Stimulated activated CD4-positive, alpha-beta T cell treated with anti-CD3 and anti-CD28 coated beads, Interleukin-15, amount 100 ng/mL, for 24 hours (primary cell): ENCODE measurements at places on chromosomes 1 and 21.

DNA sequence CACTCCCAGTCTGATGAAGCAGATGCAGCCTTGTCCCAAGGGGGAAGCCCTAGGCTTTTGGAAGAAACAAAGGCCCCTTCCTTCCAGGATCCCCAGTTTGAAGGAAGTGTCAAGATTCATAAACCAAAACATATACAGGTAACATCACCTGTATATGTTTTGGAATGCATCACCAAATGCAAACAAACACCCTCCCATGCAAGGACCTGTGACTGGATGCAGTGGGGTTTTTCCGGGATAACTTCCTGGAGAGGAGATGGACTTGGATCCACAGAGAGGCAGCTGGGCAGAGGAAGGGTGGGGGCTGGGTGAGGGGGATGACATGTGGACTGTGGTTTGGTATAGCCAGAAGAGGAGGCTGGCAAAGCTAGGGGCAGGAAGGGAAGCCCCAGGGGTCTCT is 1.5 kb upstream of the PLA2G2F start:
- DNase-seq: no peak

GRCh38 chr1:14507262-14507661 is 91.2 kb upstream of the KAZN start:
- no peak for DNase-seq

DNA sequence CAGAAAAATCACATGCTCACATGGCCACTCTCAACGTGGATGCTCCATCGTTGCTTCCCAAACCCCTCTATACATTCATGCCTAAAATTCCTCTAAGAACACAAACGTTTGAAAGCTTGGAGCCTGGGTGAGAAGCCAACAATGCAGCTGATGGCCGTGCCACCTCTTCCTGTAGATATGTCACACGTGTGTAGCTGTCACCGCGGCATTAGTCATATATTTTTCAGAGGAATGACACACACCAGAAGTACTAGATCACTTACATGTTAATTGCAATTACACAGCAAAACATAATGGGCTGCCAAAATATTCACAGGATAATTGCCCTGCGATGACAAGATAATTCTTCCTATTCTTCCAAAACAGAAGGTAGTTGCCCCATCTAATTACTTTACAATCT is 112.7 kb upstream of the BACE2 start:
- no peak for DNase-seq

- DNase-seq: no peak
Measured at GRCh38 chr1:3588395-3588794, 22.9 kb downstream of the MEGF6 start.

- DNase-seq: no peak
Measured at GRCh38 chr21:18350216-18350615, 53.4 kb downstream of the TMPRSS15 start.

- no peak for DNase-seq
Measured at GRCh38 chr1:69568421-69569174, 876 bp downstream of the LRRC7 start.

DNA sequence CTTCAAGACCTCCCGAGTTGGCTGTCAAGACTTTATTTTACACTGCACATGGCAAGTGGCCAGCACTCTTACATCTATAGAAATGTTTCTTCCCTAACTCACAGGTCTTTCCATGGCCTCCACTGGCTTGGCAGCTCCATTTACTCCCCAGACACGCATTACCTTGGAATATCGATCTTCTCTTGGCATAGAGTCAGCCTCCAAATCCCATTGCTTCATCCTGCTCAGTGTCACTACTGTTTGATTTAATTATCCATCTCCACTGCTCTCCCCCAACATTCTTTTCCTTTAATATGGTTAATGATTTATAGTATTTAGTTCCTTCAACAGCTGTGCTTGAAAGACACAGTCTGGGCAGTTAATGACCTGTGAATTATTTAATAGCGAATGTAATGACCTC is 241.2 kb upstream of the MAP1LC3C start:
- no peak for DNase-seq
